Heart right ventricle (tissue), 16 donors: ENCODE measurements at places on chromosomes 3 and 15. TPM values are rescaled to one million over a fixed set of nuclear protein-coding genes. Genes with fewer than 3 reads are reported as not detected.

SYNM gene
- 59.4 TPM for polyA plus RNA-seq

PCSK6 gene
- 10.3 TPM for polyA plus RNA-seq

ROPN1 gene
- polyA plus RNA-seq = 0.38 TPM

DAG1 gene
- polyA plus RNA-seq = 37.7 TPM

EFCC1 gene
- 3.1 TPM for polyA plus RNA-seq
